ENCODE measurements at places on chromosomes 5 and 9.

DNA sequence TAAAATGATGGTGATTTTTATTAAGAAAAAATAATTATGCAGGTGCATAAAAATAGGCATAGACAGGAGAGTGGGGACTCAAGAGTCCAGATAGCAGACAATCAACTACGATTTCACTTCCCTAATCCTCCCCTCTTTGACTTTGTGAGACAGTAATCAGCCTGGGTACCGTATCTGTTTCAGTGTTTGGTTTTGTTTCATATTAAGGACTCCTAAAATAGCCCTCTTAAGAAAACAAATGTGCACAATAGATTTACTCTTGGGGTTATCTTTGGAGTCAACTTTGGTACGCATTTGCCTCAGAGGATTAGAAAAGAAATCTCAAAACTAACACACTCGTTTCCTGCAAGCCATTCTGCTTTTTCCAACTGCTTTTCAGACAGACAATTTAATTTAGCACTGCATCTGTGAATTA is 96.3 kb downstream of the ZNF608 start:
- no peak for DNase-seq

- no peak for DNase-seq
These were observed 73.5 kb downstream of the TRIM36 start for GRCh38 chr5:115096034-115096769.

GRCh38 chr5:5780253-5780652 is 357.8 kb downstream of the ICE1 start:
- no peak for DNase-seq

DNA sequence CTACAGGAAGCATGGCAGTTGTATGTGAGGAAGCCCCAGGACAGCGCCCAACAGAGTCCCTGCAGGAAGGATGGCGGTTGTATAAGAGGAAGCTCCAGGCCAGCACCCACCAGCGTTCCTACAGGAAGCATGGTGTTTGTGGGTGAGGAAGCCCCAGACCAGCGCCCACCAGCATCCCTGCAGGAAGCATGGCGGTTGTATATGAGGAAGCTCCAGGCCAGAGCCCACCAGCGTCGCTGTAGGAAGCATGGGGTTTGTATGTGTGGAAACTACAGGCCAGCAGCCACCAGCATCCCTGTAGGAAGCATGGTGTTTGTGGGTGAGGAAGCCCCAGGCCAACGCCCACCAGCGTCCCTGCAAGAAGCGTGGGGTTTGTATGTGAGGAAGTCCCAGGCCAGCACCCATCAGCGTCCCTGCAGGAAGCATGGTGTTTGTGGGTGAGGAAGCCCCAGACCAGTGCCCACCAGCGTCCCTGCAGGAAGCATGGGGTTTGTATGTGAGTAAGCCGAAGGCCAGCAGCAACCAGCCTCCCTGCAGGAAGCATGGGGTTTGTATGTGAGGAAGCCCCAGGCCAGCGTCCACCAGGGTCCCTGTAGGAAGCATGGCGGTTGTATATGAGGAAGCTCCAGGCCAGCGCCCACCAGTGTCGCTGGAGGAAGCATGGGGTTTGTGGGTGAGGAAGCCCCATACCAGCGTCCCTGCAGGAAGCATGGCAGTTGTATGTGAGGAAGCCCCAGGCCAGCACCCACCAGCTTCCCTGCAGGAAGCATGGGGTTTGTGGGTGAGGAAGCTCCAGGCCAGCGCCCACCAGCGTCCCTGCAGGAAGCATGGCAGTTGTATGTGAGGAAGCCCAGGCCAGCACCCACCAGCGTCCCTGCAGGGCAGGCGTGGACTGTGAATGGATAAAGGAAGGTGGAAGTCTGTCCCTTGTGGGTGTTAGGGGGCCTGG is 79.0 kb downstream of the DAP start:
- DNase-seq: no peak

- DNase-seq: no peak
These were observed 304.1 kb downstream of the DEPDC1B start for GRCh38 chr5:60395712-60396329.

GRCh38 chr9:135344523-135344901 is 135.1 kb upstream of the PPP1R26 start:
- no peak for DNase-seq

DNA sequence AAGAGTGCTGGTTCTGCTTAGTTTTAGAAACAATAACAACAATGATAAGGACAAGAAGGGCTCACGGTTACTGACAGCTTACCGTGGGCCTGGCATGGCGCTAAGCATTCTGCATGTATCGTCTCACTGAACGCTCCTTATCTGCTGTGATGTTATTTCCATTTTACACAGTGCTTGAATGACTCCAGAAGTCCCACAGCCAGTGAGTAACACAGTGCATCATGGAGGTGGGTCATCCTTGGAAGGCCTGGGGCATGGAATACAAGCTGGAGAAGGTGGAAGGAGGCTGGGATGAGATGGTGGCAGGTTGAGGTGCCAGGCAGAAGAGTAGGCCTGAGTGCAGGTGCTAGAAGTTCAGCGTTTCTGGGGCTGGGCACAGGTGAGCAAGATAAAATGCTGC is 36.5 kb upstream of the FAT2 start:
- DNase-seq: no peak

DNA sequence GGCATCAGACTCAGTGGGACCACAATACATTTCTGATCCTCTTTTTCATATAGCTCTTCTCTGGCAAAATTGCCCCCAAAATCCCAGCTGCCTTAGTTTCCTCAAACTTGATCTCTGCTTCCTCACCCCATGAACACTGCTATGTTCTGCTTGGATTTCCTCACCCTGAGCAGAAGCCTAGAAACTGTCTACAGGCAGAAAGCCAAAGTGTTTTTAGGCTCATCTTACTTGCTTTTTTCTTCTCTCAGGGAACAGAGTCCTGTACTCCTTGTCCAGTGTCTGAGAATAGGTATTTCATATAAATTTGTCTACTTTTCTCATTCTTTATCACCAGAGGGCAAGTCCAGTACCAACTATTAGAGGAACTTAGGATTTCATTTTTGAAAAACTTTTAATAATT is 21.5 kb upstream of the UBAP1 start:
- DNase-seq: no peak

- DNase-seq: no peak
These were observed 153.8 kb downstream of the AUH start for GRCh38 chr9:91207729-91208418.

DNA sequence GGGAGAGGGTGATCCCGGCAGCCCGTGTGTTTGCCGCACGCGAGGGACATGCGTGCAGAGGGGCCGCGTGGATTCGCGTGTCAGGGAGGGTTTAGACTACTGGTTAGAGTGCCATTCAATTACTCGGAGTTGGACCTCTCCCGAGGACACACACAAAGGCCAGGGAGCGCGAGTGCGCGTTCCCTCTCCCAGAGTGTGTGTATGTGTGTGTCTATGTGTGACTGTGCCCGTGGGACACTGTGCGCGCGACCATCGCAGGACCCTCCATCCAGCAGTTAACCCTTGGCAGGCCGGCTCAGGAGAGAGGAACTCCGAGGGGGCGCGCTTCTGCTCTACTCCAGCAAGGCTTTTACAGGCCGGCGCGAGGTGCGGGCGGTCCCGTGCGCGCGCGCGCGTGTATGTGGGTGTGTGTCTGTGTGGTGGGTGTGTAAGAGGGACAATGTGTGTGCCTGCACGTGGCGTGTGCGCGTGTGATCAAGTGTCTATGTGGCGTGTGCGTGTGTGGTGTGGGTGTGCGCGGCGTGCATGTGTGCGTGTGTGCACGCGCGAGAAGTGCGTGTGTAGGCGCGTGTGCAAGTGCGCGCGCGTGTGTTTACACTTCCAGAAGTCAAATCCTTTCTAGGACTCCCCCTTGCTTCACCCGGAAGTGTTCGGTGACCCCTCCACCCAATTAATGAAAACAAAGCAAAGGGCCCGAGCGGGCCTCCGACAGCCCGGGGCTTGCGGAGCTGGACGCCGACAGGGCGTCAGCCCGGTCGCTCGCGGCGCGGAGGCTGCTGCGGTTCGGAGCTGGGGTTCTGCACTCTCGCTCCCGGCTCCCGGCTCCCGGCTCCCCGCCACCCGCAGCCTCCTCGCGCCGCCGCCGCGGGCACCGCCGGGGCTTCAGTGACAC is 75.3 kb upstream of the TBCA start:
- DNase-seq: no peak

- no peak for DNase-seq
These were observed 358.1 kb upstream of the PIK3R1 start for GRCh38 chr5:67857502-67857901.

DNA sequence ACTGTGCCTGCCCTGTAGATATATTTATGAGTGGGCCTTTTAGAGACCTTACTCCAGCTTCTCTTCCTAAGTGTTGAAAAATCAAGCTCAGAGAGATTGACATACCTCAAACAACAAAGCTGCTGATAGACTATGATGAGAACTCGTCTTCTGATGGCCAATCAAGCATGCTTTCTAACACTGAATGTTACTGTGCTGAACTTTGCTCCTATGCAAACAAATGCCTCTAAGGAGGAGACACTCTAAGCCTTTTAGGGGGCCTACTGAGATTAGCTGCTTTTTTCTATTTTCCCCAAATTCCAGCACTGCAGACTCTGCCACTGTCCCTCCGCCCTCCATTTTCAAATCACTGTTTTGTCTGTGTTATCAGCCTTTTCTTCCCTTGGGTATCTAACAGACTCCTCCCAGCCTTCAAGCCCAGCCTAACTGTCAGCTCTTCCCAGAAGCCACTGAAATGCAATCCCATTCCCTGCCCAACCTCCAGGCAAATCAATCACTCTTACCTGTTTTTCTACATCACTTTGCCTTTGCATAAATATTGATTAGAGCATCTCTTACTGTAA is 39.5 kb downstream of the TXNDC8 start:
- no peak for DNase-seq

DNA sequence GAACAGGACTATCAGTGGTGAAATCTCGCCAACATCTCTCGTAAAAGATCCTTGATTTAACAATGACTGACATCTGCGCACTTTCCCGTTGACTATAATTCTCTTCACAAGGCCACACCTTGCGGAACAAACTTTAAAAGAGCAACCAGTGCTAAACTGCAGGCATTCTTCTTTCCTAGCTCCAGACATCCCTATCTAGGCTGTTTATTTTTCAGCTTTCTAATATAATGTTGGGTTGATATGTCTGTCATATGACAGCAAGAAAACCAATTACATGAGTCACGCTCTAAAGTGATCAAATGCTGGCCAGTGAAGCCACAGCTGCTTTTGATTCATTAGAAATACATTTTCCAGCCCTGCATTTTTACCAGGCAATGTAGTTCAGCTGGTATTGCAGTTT is 162.5 kb downstream of the ELAVL2 start:
- no peak for DNase-seq

DNA sequence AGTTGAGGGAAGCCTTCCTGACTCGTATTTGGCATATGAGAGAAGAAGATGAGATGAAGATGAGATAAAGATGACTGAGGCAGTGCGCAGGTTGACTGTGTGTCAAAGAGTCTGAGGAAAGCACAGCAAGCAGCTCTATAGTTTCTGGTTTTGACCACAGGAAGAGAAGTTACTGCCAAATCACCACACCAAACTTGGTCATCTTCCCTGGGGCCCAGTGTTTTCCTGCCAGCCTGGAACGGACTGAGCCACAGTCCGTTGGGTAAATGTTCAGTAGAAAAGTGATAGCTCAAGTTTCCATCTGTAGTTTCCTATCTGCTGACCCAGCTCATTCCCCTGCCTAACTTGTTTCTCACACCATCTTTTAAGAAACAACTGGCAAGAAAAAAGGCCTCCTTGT is 80.7 kb upstream of the ADAMTS19 start:
- DNase-seq: no peak

GRCh38 chr5:36939969-36940858 is 63.6 kb downstream of the NIPBL start:
- no peak for DNase-seq

GRCh38 chr9:13324988-13325387 is 45.5 kb upstream of the MPDZ start:
- DNase-seq: no peak

GRCh38 chr5:43785198-43785597 is 182.2 kb downstream of the NNT start:
- DNase-seq: no peak

DNA sequence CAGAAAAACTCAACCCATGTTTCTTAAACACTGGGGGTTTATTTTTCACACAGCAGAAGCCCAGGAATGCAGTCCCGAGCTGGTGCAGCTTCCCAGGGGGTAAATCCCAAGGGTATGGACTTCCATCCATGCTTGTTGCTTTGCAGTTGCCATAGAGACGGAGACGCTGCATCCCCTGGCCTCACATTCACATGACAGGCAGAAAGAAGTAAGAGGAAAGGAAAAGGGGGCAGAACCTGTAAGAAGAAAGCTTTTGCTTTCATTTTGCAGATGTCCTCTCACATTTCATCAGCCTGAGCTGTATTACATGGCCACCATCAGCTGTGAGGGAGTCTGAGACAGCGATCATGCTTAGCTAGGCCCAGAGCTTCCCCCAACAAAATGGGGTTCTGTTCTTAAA is 321.0 kb downstream of the AGTPBP1 start:
- DNase-seq: no peak

DNA sequence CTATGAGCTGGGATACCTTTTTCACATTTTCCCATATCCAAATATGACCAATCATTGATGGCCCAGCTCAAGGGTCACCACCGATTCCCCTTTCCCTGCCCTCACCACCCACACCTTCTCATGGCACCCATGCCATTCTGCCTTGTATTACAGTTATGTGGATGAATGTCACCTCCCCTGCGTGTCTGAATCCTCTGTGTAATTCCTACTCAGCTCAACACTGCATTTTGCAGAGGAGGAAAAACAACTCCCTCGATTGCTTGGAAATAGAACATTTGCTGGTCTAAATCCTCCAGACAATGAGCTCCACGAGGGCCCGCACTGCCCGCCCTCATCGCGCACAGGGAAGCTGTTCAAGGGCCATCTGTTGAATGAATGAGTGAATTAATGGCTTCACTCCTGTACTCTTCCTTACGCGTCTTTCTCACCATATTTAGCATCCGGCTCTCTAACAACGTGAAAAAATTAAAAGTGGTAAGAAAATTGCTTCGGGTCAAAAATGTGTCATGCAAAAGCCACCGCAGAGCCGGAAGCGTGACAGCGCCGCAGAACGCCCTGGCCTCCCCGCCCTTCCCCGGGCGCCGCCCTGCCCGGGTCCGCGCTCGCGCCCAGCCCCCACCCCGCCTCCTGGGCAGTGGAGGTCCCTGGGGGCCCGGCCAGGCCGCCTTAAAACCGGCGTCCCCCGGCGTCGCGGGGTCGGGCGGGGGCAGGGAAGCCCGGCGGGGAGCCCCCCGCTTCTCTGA is 704 bp downstream of the SUSD1 start:
- no peak for DNase-seq

DNA sequence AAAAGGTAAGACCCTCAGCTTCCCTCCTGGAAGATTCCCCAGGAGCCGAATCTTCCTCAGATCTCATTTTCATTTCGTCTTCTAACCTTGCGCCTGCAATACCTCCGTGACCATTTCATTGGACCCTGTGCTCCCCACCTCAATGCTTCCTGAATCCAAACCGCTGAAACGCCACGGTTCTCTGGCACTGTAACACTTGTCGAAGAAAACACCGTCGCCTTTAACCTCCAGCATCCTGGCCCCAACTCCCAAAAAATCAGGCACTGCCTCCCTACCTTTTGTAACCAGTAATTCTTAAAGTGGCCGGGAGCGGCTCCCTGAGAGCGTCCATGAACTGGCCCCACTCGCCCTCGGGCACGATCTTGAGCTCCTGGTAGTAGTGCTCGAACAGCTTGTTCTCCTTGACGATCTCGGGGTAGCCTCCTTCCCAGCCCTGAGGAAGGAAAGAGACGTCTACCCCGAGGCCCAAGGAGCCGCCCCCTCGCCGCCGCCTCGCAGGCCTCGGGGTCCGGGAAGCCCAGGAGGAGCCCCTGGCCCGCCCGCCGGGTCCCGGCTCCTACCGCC is 438 bp downstream of the NSUN2 start:
- no peak for DNase-seq

GRCh38 chr9:131530546-131530919 is 530 bp downstream of the UCK1 start:
- no peak for DNase-seq

GRCh38 chr5:54243483-54244080 is 66.8 kb downstream of the ARL15 start:
- peak; percentile 34 for DNase-seq
